ENCODE measurements at places on chromosomes 1 and 21.
A peak's percentile ranks its signal among the peaks of the same experiment; 100 is the strongest.

DNA sequence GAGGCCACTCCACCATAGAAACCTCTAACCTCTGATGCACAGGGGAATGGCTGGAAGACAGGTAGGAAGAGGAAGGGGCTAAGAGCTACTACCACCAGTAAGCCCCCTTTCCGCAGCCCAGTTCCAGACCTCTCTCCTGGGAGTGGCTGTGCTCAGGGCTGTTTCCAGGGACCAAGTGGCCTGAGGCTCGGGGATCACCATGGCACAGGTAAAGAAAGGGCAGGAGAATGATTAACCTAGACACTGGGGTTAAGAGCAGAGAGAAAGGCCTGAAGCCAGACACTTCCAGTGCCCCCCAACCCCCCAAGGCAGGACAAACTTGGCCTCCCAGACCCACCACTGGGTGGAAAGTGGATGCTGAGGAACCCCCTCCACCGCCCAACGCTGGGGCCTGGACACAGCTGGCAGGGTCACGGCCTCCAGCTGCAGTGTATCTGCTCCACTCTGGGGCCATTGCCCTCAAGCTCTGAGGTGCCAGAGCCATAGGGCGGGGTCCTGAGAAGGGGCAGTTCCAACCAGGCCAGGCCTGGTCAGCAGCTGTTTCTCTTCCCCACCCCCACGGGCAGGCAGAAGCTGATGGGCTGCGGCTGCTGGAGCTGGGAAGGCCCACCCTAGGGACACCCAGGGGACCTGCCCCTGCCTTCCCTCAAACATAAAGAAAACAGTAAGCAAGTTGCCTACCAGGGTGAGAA is 2.6 kb downstream of the TAGLN2 start:
- no peak for DNase-seq

DNA sequence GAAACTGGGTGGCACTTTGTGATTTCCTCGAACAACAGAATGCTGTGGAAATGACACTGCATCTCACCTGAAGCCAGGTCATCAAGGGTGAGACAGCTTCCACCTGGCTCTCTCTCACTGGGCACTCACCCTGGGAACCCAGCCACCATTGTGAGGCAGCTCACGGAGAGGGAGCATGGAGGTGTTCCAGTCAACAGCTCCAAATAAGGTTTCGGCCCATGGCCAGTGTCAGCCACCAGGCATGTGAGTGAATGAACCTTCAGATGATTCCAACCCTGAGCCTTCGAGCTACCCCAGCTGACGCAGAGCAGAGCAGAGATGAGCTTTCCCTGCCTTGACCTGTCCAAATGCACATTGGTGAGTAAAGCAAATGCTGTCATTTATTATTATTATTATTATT is 58.1 kb downstream of the SYDE2 start:
- no peak for DNase-seq

DNA sequence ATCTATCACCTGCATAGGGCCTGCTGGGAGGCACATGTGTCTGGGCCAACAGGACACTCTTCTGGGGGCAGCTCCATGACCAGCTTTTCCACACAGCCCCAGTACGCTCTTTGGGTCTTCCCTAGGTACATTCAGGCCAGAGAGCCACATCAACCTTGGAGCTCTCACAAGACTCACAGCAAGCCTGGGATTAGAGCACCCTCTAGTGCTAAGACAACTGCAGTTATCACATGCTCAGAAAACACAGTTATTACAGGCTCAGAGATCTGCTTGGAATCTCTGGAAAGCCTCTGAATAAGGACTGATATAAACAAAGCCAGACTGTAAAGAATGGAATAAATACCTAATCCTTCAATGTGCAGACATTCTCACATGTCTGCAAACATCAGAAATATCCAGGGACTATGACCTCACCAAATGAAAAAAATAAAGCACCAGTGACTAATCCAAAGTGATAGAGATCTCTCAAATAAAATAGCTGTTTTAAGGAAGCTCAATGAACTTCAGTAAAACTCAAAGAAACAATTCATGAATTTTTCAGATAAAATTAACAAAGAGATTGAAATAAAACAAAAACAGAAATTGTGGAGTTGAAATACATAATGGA is 563.9 kb upstream of the NR5A2 start:
- DNase-seq, result peak; percentile 78

DNA sequence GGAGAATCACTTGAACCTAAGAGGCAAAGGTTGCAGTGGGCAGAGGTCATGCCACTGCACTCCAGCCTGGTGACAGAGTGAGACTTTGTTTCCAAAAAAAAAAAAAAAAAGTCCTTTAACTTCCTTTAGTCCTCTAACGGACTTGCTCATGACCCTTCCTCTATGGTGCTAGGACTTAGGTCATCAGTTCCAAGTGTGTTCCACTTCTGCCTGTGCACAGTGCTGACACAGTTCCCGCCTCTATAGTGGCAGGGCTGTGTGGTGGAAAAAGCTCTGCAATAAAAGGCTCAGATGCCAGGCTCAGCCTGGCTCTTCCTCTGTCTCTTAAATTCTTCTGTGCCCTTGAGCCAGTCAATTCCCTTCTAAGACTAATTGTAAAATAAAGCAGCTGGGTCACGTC is 22.0 kb downstream of the CC2D1B start:
- DNase-seq, result no peak

- no peak for DNase-seq
Measured at GRCh38 chr1:94014635-94015488, 105.6 kb upstream of the GCLM start.

DNA sequence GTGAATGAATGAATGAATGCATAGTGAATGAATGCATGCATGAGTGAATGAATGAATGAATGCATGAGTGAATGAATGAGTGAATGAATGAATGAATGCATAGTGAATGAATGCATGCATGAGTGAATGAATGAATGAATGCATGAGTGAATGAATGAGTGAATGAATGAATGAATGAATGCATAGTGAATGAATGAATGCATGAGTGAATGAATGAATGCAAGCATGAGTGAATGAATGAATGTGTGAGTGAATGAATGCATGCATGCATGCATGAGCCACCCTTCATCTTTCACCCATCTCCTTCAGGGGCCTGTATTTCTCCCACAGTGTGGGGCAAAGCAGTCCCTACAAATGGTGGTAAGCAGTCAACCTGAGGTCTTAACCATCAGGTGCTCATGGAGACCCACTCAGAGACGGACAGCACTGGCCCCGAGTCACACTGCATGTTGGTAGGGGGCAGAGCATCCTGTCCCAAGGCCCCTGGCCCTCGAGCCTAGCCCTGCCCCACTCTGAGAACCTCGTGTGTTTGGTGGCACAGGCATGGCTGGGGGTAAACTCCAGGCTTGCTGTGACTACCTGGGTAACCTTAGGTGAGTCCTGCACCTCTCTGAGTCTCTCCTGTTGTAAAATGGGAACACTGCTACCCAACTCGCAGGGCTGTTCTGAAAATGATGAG is 28.0 kb upstream of the PAX7 start:
- DNase-seq, result no peak

- no peak for DNase-seq
Measured at GRCh38 chr1:93532780-93533378, 85.0 kb downstream of the FNBP1L start.

DNA sequence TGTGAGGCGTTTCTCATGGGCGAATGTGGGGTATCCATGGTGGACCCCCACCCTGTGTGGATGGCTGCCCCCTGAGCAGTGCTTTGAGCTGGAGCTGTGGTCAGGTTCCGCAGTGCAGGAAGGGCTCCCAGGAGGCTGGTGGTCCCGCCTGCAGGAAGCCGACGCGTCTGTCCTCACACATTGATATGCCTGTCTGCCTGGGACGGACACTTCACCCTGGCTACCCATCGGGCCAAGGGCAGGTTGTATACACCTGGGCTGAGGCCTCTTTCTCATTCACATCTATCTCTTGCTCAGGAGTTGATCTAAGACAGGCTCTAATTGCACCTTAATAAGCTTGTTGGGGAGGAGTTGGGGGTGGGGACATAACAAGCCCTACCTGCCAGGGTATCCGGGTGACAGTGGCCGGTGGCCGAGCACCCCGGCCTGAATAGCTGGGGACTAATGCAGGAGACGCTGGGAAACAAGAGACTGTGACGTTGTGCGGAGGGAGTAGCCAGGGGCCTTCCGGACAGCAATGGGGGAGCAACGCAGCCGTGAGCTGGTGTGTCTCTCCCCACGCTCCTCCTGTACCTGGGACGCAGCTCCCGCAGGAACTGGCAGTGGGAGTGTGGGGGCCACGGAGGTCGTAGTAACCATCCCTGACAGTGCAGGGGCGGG is 21.7 kb downstream of the PDXK start:
- DNase-seq, result no peak

GRCh38 chr1:224777180-224777579 is 152.3 kb upstream of the DNAH14 start:
- no peak for DNase-seq

- no peak for DNase-seq
Measured at GRCh38 chr1:95004013-95004412, 68.7 kb downstream of the ALG14 start.

DNA sequence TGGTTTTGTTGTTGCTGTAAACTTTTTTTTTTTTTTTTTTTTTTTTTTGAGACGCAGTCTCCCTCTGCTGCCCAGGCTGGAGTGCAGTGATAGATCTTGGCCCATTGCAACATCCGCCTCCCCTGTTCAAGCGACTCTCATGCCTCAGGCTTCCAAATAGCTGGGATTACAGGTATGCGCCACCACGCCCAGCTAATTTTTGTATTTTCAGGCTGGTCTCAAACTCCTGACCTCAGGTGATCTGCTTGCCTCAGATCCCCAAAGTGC is 78.9 kb upstream of the SLC45A1 start:
- DNase-seq, result peak; percentile 46

GRCh38 chr1:117092594-117092993 is 29.0 kb downstream of the TRIM45 start:
- DNase-seq, result no peak

DNA sequence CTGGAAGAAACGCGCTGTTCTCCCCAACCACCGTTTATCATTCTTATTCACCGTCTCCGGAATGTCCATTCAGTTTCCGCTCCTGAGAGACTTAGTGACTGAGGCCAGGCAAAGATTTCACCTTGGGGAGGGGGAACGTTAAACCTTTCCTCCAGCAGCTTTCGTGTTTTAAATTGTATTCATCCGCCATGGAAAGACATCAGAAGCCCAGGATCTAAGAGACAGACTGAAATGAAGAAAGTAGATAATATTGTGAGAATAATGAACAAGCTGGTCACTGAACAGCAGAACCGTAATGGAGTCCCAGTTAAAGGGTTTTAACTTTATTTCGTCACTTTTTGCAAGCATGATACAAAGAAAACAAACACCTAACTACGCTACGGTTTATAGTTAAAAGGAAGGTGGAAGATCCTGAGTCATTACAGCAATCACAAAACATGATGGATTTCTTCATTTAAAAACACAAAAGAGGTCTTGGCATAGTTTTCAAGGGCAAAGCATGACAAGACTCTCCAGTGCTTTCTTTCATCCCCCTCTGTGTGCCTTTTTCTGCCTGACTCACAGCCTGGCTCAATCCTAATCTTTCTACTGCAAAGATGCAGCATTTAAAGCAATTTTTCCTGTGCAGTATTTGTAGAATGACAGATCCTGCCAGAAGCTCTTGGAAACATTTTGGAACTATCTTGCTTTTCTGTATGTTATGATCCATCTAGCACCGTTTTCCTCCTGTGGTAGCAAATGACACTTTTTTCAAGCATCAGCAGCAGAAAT is 722 bp upstream of the SLC19A2 start:
- peak; percentile 56 for DNase-seq

GRCh38 chr1:167196166-167196565 is 24.5 kb upstream of the POU2F1 start:
- peak; percentile 18 for DNase-seq

GRCh38 chr1:10432910-10433700 is 2.9 kb downstream of the CENPS start:
- no peak for DNase-seq

DNA sequence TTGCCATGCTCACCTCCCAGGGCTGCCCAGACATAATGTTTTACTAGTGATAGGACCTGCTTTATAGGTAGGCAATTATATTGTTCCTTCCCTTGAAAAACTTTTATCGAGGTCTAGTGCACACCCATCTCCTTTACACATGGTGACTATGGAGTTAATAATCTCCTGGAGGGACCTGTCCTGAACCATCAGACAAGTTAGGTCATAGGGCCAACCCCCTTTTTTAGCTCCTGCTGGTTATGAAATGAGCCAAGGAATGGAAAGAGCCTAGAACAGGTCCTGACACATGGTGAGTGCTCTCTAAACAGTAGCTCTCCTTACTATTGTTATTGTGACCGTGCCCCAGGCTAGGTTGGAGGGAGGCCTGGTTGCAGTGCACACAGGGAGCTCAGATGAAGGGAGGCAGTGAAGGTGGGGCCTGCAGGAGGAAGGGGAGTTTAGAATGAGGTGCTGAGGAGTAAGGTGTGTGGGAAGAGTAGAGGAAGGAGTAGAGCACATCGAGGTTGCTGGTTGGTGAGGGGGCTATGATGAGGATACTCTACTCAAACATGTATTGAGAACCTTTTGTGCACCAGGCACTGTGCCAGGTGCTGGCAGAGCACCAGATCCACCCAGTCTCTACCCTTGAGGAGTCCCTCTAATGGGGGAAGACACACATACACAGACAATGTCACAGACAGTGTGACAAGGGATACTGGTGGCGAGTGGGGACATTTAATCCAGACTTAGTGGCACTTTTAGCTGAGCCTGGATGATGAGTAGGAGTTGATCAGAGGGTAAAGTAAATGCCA is 14.1 kb upstream of the LMNA start:
- no peak for DNase-seq

DNA sequence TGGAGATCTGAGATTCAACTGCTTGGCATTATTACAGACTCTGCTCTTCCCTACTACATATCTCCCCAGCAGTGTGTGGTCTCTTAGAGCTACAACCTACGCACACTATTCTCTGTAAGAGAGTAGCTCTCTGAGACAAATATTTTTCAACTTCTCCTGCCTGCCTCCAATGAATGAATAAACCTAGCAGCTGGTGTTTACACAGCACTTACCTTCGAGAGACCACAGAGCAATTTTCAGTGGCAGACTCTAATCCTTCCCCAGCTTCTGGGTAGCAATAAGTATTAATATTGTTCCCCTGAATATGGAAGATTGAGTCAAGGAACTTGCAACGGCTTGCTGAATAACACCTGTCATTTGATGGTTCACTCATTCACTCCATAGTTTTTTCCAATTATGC is 350.9 kb upstream of the SPAG17 start:
- DNase-seq, result no peak
